Ascending aorta (tissue), 2 donors: ENCODE measurements at places on chromosomes 16 and 17.

DNA sequence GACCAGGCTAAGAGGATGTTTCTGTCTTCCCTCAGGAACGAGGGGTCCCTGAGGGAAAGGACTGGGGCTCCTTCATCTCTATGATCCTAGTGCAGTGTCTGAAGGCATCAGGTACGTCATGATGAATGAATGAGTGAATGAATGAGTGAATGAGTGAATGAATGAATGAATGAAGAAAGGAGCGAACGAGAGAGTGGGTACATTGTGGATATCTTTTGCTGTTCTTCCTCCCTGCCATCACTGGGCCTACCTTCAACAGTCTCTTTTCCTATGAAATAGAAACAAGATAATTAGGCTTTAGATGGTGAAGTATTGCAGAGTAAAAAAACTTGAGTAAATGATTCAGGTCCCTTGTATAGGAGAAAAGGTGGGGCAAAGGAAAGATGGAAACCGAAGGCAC is 111.3 kb upstream of the CRHR1 start:
- no peaks in the 10 kb centered on the region for H3K36me3 ChIP-seq
- H3K27ac ChIP-seq, result no peak overlapping the region

GRCh38 chr17:44345454-44346026 is 438 bp downstream of the GRN start:
- DNase-seq, result no peak
- no peaks in the 10 kb centered on the region for H3K27me3 ChIP-seq
- peak overlapping the region; percentile 77 for H3K27ac ChIP-seq
- H3K36me3 ChIP-seq, result peaks cover 13% of the 10 kb centered on the region
- H3K4me1 ChIP-seq, result peaks cover 6% of the 10 kb centered on the region

- DNase-seq, result no peak
- no peak overlapping the region for H3K4me3 ChIP-seq
- H3K36me3 ChIP-seq, result no peaks in the 10 kb centered on the region
- H3K4me1 ChIP-seq, result no peaks in the 10 kb centered on the region
Measured at GRCh38 chr16:13672196-13672595, 247.8 kb upstream of the ERCC4 start.

- H3K4me1 ChIP-seq, result no peaks in the 10 kb centered on the region
- H3K27me3 ChIP-seq, result no peaks in the 10 kb centered on the region
- no peak overlapping the region for H3K4me3 ChIP-seq
- no peaks in the 10 kb centered on the region for H3K36me3 ChIP-seq
Measured at GRCh38 chr17:46759141-46759540, 59.4 kb downstream of the WNT3 start.

DNA sequence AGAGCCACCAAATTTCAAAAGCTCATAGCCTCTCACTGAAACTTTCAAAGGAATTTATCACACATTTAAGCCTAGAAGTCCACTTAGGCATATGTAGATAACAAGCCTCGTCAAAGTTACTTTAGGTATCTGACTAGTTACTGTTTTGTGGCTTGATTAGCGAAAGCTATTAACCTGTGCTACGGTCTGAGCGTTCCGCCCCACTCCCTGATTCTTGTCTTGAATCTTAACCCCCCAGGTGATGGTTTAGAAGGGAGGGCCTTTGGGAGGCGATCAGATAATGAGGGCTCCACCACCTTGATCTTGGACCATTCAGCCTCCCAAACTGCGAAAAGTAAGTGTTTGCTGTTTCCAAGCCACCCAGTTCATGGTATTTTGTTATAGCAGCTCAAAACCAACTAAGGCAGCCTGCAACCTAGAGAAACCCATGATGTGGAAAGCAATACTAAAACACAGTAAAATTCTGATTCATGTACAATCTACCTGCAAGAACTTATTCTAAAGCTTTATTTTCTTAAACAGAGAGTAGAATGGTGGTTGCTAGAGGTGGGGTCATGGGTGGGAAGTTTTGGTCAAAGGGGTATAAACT is 7.1 kb downstream of the HSDL1 start:
- H3K4me1 ChIP-seq, result no peaks in the 10 kb centered on the region
- DNase-seq, result no peak
- no peaks in the 10 kb centered on the region for H3K36me3 ChIP-seq

- peak overlapping the region; percentile 58 for H3K27ac ChIP-seq
- peak overlapping the region; percentile 61 for H3K4me3 ChIP-seq
- H3K36me3 ChIP-seq, result no peaks in the 10 kb centered on the region
Measured at GRCh38 chr16:50665128-50665878, 15.8 kb downstream of the SNX20 start.

DNA sequence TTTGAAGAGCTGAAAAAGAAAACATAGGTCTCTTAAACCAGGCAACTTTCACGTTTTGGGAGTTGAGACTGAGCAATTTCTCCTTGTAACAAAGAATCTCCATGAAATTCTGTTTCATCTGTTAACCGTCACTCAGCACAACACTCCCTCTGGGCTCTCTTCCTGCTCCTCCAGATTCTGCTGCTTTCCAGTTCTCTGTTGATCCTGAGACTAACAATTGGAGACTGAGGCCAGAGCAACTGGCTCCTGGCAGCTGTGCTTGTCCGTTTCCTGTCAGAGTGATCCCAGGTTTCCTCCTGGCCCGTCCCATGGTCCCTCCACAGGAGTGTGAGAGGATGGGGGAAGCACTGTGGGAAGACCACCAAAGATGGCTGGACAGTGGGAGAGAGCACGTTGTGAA is 32.5 kb downstream of the IST1 start:
- no peak overlapping the region for H3K4me3 ChIP-seq
- no peak for DNase-seq
- H3K4me1 ChIP-seq, result peaks cover 26% of the 10 kb centered on the region
- H3K27me3 ChIP-seq, result no peaks in the 10 kb centered on the region
- peak overlapping the region; percentile 53 for H3K27ac ChIP-seq

- no peak overlapping the region for H3K4me3 ChIP-seq
- no peak overlapping the region for H3K27ac ChIP-seq
- no peak for DNase-seq
- no peaks in the 10 kb centered on the region for H3K27me3 ChIP-seq
- no peaks in the 10 kb centered on the region for H3K36me3 ChIP-seq
Measured at GRCh38 chr16:26433807-26434206, 632.9 kb upstream of the C16orf82 start.

DNA sequence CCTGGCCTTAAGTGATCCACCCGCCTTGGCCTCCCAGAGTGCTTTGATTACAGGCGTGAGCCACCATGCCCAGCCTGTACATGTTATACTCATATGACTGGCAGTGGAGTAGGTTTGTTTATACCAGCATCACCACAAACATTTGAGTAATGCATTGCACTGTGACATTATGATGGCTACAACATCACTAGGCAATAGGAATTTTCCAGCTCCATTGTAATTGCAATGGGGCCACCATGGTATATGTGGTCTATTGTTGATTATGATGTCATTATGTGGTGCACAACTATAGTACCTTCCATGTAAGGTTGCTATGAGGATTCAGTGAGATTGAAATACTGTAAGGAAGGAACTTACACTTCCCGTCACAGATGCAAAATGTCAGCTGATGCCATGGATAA is 168.9 kb downstream of the COPRS start:
- H3K4me1 ChIP-seq, result peaks cover 23% of the 10 kb centered on the region
- no peaks in the 10 kb centered on the region for H3K36me3 ChIP-seq
- no peaks in the 10 kb centered on the region for H3K27me3 ChIP-seq
- H3K4me3 ChIP-seq, result no peak overlapping the region

GRCh38 chr16:77212741-77213541 is 13.7 kb downstream of the SYCE1L start:
- H3K4me3 ChIP-seq, result peak overlapping the region; percentile 86
- no peaks in the 10 kb centered on the region for H3K27me3 ChIP-seq
- peak overlapping the region; percentile 22 for H3K27ac ChIP-seq
- no peaks in the 10 kb centered on the region for H3K4me1 ChIP-seq
- no peaks in the 10 kb centered on the region for H3K36me3 ChIP-seq
- peak; percentile 76 for DNase-seq

GRCh38 chr16:3097266-3097665 is 1.8 kb downstream of the ZSCAN10 start:
- H3K4me1 ChIP-seq, result no peaks in the 10 kb centered on the region
- DNase-seq, result no peak
- no peaks in the 10 kb centered on the region for H3K27me3 ChIP-seq
- H3K4me3 ChIP-seq, result no peak overlapping the region
- H3K27ac ChIP-seq, result no peak overlapping the region
- H3K36me3 ChIP-seq, result no peaks in the 10 kb centered on the region

GRCh38 chr17:977166-977565 is 2.4 kb downstream of the NXN start:
- H3K27ac ChIP-seq, result no peak overlapping the region
- no peak for DNase-seq
- peaks cover 10% of the 10 kb centered on the region for H3K4me1 ChIP-seq
- H3K4me3 ChIP-seq, result peak overlapping the region; percentile 82
- H3K27me3 ChIP-seq, result peaks cover 5% of the 10 kb centered on the region

DNA sequence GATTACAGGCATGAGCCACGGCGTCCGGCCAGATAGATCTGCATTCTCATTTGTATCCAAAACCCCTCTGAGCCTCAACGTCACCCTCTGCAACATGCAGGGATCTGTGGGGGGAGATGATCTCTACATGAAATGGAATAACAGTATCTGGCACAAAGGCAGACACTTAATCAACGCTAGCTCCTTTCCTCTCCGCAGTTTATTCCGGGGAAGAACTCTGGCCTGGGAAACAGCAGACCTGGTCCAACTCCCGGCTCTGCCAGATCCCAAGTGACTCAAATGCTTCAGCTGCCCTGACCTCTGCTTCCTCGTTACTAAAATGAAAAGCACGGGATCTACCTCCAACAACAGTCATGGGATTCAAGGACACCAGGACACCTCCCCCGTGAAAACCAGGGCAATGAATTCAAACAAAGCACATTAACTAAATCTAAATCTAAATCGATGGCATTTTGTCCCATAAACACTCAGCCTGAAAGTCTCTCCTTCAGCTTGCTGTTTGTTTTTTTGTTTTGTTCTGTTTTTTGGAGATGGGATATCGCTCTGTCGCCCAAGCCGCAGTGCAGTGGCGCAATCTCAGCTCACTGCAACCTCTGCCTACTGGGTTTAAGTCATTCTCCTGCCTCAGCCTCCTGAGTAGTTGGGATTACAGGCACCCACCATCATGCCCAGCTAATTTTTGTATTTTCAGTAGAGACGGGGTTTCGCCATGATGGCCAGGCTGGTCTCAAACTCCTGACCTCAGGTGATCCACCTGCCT is 78.2 kb downstream of the NXN start:
- peak overlapping the region; percentile 13 for H3K4me3 ChIP-seq
- H3K36me3 ChIP-seq, result no peaks in the 10 kb centered on the region
- H3K4me1 ChIP-seq, result peaks cover 5% of the 10 kb centered on the region
- DNase-seq, result no peak
- peak overlapping the region; percentile 66 for H3K27ac ChIP-seq

DNA sequence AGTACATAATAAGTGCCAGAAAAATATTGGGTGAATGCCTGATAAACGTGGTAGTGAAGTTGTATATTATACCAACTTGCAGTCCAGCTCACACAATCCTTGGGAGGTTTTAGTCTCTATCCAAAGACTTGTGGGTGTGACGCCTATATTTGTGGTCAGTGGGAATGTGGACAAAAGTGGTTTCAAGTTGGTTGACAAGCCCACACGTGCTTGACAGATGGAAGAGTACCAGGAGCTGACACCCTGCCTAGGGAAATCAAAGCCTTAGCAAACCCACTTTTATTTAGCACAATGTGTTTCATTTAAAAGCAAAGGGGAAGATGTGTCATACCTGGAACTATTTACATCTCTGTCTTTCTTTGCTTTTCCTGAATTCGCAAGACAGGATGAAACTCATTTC is 79.0 kb downstream of the CA10 start:
- H3K36me3 ChIP-seq, result no peaks in the 10 kb centered on the region
- H3K27me3 ChIP-seq, result no peaks in the 10 kb centered on the region
- no peak for DNase-seq
- H3K4me1 ChIP-seq, result no peaks in the 10 kb centered on the region
- H3K27ac ChIP-seq, result no peak overlapping the region
- H3K4me3 ChIP-seq, result no peak overlapping the region

DNA sequence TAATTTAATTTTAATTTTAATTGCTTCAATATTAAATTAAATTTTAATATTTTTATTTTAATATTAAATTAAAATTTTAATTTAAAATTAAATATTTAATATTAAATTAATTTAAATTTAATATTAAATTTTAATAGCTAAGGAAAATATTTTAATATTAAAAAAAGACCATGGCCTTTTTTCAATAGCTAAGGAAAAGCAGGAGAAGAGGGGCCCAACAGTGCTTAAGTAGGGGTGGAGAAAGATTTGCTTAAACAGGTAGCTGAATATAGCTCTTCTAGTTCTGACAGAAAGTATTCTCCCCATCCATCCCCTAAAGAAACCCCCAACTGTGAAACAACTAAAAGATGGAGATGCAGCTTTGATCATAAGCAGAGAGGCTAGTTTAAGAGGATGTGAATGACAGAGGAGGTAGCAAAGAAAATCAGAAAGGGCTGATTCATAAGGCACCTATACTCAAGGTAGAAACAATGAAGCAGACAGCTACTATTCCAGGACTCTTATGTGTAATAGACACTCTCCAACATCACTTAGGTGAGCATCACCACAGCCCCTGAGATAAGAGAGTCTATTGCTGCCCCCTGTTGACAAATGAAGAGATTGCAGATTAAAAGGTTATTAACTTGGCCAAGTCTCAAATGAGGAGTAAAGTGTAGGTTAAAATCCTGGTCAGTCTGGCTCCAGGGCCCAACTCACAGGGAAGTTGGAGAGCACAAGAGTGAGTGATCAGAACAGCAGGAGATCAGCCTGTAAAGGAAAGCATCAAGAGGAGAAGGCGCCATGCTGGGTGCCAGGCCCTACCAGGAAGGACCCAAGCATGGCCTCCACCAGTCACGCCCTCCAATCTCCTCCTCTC is 7.8 kb upstream of the RNASEK start:
- peaks cover 37% of the 10 kb centered on the region for H3K36me3 ChIP-seq
- no peak overlapping the region for H3K27ac ChIP-seq
- no peaks in the 10 kb centered on the region for H3K27me3 ChIP-seq
- H3K4me3 ChIP-seq, result no peak overlapping the region
- no peak for DNase-seq

- H3K27me3 ChIP-seq, result no peaks in the 10 kb centered on the region
- no peaks in the 10 kb centered on the region for H3K4me1 ChIP-seq
- DNase-seq, result no peak
- H3K4me3 ChIP-seq, result no peak overlapping the region
- H3K36me3 ChIP-seq, result no peaks in the 10 kb centered on the region
Measured at GRCh38 chr17:68819465-68819864, 135.7 kb downstream of the ABCA8 start.

GRCh38 chr17:11736613-11737312 is 138.5 kb downstream of the DNAH9 start:
- no peak for DNase-seq
- no peak overlapping the region for H3K4me3 ChIP-seq
- no peaks in the 10 kb centered on the region for H3K36me3 ChIP-seq
- no peaks in the 10 kb centered on the region for H3K27me3 ChIP-seq
- no peak overlapping the region for H3K27ac ChIP-seq

- H3K4me1 ChIP-seq, result no peaks in the 10 kb centered on the region
- H3K36me3 ChIP-seq, result no peaks in the 10 kb centered on the region
- no peak for DNase-seq
- H3K27ac ChIP-seq, result no peak overlapping the region
- H3K27me3 ChIP-seq, result no peaks in the 10 kb centered on the region
Measured at GRCh38 chr16:82092711-82093110, 57.7 kb downstream of the HSD17B2 start.

GRCh38 chr16:17368951-17369350 is 101.8 kb downstream of the XYLT1 start:
- peaks cover 30% of the 10 kb centered on the region for H3K4me1 ChIP-seq
- peak overlapping the region; percentile 45 for H3K27ac ChIP-seq
- H3K27me3 ChIP-seq, result no peaks in the 10 kb centered on the region
- no peak for DNase-seq
